Fibroblast of the aortic adventitia (primary cell): ENCODE measurements at places on chromosomes 16 and 17.

DNA sequence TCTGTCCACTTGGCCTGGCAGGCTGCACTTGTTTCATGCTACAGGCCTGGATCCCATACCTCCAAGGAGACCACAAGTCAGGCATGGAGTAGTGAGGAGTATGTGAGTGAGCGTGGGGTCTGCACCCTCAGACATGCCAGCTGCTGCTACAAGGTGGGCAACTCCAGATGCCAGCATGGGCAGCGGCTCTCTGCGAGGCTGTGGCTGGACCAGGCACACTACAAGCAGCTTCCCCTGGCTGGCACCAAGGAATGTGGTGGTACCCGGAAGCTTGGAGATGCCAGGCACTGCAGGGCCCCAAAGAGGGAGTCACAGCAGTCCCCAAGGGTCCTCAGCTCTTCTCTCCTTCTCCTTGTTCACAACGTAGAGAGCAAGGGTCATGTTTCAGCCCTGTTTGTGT lies 16.1 kb upstream of the DNAH9 start:
- no peak for DNase-seq

DNA sequence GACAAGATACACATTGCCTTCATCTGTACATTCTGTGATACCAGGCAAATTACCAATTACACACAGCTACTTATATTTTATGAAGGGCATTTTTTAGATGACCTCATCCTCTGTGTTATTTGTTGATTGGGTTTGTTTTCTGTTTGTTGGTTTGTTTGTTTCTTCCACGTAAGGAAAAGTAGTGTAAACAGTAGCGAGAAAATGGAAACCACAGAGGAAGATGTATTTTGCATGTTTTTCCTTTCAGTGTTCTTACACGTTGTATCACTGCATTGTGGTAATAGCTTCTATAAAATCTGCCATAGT lies 12.9 kb downstream of the C17orf58 start:
- no peak for DNase-seq

- DNase-seq = peak; percentile 28
Observed at GRCh38 chr16:76294396-76295214, 17.4 kb downstream of the CNTNAP4 start.

- DNase-seq = no peak
Observed at GRCh38 chr17:57375040-57375769, 118.9 kb downstream of the MSI2 start.

GRCh38 chr17:41324180-41325075 lies 8.9 kb upstream of the KRTAP17-1 start:
- no peak for DNase-seq

- no peak for DNase-seq
Observed at GRCh38 chr16:50124769-50125168, 28.3 kb upstream of the TENT4B start.

- DNase-seq = no peak
Observed at GRCh38 chr17:66290101-66290722, 12.2 kb upstream of the PRKCA start.

DNA sequence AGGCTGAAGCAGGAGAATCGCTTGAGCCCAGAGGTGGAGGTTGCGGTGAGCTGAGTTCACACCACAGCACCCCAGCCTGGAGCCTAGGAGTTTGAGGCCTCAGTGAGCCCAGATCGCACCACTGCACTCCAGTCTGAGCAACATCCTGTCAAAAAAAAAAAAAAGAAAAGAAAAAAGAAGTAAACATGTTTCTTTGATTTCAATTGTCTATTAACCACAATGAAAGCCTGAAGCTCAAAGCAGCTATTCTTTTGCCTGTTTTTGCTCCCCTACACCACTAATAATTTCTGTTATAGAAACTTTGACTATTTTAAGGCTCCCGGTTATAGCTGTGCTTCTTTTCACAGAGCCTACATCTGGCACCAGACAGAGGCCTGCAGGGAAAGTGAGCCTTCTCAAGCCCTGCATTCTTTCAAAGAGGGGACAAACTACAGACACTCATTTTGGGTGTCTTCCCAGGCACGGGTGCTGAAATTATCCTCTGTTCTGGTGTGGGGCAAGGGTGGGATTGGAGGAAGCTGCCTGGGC lies 14.2 kb upstream of the SLC52A1 start:
- no peak for DNase-seq

DNA sequence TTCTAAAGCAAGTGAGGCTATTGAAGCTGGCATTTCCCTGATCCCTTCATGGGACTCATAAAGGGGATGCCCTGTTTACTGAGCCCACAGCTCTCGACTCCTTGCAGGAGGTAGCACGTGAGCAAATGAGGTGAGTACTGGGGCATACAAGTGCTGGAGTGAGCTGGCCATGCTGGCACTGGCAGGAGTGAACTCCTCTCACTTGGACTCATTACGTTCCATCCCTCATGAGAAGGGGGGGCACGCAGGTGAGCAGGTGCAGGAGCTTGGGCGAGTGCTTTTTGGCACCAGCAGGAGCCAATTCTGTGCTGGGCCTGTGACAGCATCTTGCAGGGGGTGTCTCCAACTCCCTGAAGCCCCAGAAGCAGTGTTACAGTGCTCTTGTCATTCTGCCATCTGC lies 337.1 kb upstream of the CA10 start:
- no peak for DNase-seq

GRCh38 chr16:89135971-89136765 lies 35.4 kb upstream of the CDH15 start:
- no peak for DNase-seq

DNA sequence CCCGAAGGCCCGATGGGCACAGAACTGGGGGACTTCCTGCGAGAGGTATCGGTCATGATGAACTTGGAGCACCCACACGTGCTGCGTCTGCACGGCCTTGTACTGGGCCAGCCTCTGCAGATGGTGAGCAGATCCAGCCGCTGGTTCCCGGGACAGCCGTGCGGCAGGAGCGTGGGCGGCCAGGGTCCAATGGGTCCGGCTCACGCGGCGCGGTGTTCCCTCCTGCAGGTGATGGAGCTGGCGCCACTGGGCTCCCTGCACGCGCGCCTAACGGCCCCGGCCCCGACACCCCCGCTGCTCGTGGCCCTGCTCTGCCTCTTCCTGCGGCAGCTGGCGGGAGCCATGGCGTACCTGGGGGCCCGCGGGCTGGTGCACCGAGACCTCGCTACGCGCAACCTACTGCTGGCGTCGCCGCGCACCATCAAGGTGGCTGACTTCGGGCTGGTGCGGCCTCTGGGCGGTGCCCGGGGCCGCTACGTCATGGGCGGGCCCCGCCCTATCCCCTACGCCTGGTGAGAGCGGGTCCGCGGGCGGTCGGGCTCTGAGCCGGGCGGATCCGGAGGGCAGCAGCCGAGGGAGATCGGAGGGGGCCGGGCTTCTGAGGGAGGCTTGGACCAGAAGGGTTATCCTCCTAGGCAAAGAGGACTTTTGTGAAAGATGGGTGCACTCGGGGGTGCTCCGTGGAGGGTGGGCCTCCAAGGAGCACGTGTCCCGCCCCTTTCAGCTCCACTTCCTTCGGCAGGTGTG lies 3.0 kb downstream of the TNK1 start:
- no peak for DNase-seq

- DNase-seq = no peak
Observed at GRCh38 chr16:57801809-57802340, 416 bp downstream of the KIFC3 start.

DNA sequence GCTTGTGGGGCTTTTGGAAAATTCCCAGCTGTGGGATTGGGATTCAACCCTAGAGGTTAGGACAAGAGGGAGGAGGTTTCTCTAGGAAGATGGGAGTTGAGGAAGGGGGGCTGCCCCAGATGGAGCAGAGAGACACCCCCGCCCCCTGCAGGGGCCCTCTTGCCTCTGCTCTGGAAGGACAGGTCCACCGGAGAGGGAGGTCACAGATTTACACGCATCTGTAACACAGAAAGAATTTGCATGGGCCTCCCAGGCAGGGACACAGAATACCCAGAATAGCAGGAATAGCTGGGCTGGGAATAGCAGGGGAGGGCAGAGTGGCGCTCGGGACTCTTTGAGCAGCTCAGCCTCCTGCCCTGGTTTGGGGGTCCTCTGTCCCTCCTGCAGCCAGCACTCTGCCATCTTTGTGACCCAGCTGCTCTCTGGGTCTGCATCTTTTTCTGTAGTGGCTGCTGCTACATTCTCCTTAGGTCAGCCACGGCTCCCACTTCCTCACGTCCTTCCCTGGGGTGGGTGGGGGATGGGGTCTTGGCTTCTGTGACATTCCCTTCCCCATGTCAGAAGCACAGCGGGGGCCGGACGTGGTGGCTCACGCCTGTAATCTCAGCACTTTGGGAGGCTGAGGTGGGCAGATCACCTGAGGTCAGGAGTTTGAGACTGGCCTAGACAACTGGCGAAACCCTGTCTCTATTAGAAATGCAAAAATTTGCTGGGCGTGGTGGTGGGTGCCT lies 33.9 kb upstream of the PLLP start:
- peak; percentile 35 for DNase-seq

DNA sequence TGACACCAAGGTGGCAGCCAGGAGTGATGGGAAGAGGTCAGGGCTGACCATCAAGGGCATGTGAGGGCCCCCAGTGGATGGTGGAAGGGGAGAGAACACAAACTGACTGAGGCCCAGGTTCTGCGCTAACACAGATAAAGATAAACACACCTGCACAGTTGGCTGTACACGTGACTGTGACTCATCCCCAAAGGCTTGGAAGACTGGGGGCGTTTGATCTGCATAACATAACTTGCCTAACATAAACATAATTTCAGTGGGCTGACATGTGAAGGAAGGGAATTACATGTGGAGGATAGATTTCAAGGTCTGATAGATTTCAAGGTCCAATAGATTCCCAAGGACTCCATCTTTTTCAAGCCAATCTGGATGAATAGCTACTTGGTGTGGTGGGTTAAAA lies 100.9 kb upstream of the TNRC6C start:
- DNase-seq = no peak
